Activated CD8-positive, alpha-beta memory T cell treated with anti-CD3 and anti-CD28 coated beads for 1 hour (primary cell): ENCODE measurements at places on chromosomes 13 and 19.

GRCh38 chr13:79740991-79741390 is 260.0 kb downstream of the NDFIP2 start:
- DNase-seq = no peak

DNA sequence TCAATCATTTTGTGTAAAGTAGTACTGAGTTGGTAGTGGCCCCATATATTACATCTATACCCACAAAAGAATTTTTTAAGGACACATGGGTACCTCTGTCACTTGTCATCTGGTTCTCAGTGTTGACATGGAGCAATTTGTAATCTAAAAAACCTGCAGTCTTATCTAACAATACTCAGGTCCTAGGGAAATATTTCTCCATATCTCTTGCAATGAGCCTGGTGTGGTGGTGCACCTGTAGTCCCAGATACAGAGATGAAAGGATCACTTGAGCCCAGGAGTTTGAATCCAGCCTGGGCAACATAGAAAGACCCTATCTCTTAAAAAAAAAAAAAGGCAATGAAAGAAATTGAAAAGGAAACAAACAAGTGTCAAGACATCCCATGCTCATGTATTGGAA is 70.7 kb upstream of the ZNF30 start:
- no peak for DNase-seq

DNA sequence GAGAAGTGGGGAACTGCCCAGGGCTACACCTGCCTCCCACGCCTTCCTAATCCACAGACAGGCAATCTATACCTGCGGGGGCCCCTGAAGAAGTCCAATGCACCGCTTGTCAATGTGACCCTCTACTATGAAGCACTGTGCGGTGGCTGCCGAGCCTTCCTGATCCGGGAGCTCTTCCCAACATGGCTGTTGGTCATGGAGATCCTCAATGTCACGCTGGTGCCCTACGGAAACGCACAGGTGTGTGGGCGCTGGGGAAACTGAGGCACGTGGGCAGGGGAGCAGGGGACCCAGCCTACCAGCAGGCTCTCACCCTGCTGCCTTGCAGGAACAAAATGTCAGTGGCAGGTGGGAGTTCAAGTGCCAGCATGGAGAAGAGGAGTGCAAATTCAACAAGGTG is 1.4 kb downstream of the IFI30 start:
- DNase-seq = no peak

- DNase-seq = no peak
Measured at GRCh38 chr13:85431720-85432119, 367.5 kb downstream of the SLITRK6 start.

- DNase-seq = no peak
Measured at GRCh38 chr13:39536906-39537305, 66.1 kb downstream of the LHFPL6 start.

GRCh38 chr19:1237754-1238368 is at the start of gene CBARP:
CBARP (minus strand) TSS chr19:1238005; CDS start chr19:1236100, 1,905 bp downstream.
- DNase-seq = no peak

- DNase-seq = no peak
Measured at GRCh38 chr19:55041244-55041626, 3.2 kb upstream of the GP6 start.

DNA sequence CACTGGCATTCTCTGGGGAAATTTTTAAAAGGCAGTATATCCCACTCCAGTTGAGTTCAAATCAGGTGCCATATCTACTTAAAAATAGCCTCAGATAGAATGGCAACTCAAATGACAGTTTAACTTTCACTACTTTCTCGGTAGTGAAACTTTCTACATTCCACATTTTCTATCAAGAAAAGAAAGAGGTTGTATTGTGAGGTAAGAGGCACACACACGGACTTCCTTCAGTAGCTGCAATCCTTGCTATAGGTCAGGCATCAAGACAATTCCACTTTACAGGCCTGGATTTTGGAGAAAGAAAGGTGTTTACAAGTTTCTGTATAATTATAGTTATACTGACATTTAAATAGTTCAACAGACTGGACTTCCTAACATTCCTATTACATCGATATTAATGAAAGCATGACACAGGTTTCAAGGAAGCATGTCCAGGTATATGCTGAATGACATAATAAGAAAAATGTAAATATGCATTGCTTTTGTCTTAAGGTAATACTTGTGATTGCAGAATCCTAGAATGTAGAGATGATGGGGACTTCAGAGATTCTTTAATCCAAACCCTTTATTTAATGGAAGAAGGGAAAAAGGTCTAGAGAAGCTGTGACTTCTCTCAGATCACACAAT is 5.2 kb downstream of the STARD13 start:
- DNase-seq = no peak

DNA sequence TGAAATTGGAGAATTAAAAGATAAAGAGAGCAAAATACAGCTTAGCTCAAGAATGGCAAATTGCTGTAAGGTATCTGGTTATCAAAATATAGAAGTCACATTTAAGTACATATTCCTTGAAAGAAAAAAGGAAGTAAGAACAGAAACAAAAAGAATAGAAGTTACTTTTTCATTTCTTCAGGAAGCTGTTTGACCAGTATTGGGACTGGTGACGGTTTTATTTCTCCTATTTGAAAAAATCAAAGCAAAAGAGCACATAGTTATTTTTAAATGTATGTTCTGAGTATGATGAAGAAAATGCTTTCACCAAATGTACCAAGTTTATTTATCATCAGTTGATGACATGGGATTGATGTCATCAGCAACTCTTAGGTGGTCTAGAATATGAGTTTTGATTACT is 83.1 kb upstream of the OXGR1 start:
- no peak for DNase-seq
